ENCODE measurements at places on chromosomes 16 and 17. TPM values are rescaled to one million over a fixed set of nuclear protein-coding genes. Genes with fewer than 3 reads are reported as not detected.

Gene RNF222
- total RNA-seq: not detected

Gene SLC13A2
- total RNA-seq: not detected

Gene NACA2
- total RNA-seq: not detected

Gene AOC2
- 0.43 TPM for total RNA-seq

Gene LRRC75A
- total RNA-seq: 2.6 TPM

Gene TSNAXIP1
- total RNA-seq: 0.32 TPM

Gene RDM1
- 0.43 TPM for total RNA-seq

Gene CCL17
- not detected for total RNA-seq

Gene CX3CL1
- total RNA-seq: 0.32 TPM

Gene ZNF771
- total RNA-seq: 9.5 TPM

Gene KRTAP4-4
- not detected for total RNA-seq

Gene GINS2
- 8.6 TPM for total RNA-seq

Gene ASPA
- total RNA-seq: under 0.01 TPM

Gene GUCY2D
- under 0.01 TPM for total RNA-seq

Gene CA10
- total RNA-seq: not detected

Gene WNT9B
- total RNA-seq: under 0.01 TPM

Gene ZPBP2
- total RNA-seq: not detected

Gene INO80E
- total RNA-seq: 31.2 TPM
